ENCODE measurements at places on chromosomes 3 and 15.

DNA sequence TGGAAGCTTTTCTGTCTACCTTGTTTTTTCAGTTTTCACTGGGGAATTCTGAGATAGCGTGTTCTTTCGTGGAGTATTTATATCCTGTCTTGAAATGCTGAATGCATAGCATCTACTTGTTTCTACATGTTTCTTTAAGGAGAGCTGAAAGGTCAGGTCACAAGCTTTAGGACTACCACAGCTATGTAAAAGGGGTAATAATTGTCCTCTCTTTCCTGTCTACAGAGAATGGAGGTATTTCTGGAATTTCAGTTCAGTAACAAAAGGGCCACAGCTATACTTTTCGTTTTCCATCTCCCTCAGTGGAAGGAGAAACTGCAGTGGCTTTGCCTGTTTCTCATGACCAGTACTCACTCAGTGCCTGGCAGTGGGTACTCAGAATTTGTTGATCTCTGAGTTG is 4.7 kb downstream of the INAFM2 start:
- DNase-seq: no peak

DNA sequence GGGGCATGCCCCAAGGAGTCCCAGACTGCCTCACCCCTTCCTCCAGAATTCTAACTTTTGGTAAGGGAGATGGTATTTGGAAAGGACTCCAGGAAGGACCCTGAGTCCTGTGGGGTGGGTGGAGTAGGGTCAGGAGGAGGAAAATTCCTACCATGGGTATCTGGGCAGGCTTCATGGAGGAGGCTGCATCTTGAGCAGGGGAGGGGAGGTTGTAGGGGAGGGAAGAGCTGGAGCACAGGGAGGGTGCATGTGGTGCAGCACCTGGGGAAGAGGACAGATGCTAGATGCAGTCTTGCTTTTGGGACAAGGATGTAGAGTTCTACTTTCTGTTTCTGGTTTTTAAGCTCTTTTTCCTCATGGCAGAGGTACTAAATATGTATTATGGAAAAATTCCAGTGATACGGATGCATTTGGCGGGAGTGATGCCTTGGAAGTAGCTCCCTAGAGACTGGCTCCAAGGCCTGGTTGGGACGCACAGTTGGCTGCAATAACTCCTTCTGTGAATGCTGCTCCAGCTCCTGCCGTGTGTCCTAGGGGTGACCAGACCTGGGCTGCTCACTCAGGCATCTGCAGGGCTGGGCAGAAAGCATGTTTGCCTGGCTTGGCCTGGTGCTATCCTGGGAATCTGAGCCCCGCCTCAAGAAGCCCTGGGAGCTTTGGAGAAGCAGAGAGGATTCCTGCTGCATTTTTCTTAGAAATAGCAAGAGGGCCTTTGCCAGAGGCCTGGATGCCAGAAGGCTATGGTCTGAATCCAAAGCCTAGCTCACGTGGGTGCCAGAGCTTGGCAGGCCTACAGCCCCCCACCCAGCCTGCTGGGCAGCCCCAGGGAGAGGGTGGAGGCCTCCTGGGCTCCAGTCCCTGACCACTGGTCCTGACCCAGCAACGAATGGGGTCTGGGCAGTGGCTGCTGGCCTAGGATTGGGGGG is 10.1 kb downstream of the SEMA3F start:
- no peak for DNase-seq

DNA sequence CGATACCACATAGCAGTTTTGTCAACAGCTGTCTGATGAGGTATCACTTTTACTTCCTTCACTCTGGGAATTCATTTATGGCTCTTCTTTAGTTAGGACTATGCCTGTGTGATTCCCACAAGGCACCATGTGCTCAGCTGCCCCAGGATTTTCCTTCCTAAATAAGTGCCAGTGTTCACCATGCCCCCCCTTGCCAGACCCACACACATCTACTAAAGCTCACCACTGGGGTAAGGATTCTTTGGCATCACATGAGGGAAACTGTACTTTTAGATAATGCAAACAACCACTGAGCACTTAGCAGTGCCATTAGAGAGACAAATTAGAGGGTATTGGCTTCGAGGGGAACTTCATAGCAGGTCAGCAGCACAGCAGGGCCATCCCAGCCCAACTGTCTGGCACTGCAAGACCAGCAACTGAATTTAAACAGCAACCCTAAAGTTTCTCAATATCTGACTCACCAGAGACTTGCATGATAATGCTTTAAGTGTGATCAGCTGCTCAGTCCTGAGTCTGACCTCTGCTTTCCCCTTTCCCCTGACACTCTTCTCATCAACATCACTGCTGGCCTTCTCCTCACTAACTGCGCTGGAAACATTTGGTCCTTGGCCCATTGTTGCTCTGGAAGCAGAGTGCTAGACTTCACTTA is 114.3 kb downstream of the STAC start:
- no peak for DNase-seq

DNA sequence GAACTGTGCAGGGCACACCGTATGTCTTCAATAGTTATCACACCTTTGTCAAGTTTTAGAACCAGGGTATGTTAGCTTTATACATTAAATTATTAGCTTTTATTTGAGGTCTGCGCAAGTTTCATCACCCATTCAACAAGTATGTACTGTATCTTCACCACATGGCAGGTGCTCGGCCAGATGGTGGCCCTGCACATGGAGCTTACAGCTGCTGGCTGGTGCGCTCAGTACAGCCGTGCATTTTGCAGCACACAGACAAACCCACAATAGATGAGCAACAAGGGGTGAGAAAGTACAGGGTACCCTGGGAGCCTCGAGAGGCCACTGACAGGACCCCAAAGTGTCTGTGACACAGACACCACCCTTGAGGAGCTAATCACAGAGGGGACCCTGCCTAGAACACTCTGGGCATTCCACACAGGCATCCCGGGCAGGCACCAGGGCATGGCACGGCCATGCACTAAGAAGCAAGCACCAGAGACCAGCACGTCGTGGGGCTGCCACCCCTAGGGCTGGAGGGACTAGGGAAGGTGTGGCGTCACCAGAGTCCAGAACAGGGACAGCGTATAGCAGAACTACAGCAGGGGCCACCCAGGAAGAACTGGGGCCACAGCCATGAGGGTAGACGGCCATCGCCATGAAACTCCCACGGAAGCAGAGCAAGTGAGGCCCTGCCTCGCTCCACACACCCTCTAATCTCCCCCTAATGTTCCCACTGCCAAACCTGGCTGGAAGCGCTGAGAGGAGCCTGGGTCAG is 27.4 kb downstream of the ZXDC start:
- DNase-seq: no peak

DNA sequence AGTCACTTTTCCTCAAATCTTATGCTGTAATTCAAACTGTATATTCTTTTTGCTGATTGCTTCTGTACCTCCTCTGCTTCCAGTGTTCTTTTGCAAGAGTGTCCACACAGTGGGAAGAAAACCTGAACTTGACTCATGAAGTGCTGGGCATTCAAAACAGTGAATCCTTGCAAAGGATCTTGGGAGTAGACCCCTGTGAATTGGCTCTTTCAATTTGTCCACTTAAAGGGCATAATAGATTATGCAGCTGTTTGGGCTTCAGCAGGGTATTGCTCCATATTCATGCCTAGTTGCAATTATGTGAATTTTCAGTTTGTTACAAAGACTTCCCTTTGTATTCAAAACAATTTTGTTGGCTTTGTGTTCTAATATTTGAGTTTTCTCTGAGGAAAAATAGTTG is 11.4 kb downstream of the ZFAND6 start:
- no peak for DNase-seq

- no peak for DNase-seq
Observed at GRCh38 chr3:187265461-187265955, 26.0 kb downstream of the MASP1 start.

GRCh38 chr3:16761571-16761970 is 123.2 kb upstream of the PLCL2 start:
- no peak for DNase-seq

- no peak for DNase-seq
Observed at GRCh38 chr3:151265866-151266265, 12.5 kb downstream of the P2RY14 start.

DNA sequence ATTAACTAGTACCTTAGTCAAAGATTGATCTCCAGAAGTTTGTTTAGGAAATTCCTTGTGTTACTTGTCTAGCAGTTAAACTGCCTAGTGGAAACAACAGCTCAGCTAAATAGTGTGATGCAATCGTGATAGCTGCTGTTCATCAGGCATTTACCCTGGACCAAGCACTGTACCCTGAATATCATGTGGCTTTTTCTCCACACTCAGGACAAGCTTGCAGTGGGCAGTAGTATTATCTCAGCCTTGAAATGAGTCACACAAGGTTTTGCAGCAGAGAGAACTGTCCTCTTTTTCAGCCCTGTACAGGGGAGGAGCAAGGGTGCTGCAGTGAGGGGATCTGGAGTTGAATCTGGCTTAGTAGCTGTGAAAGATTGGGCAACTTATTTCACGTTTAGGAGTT is 208.4 kb downstream of the TP63 start:
- no peak for DNase-seq

DNA sequence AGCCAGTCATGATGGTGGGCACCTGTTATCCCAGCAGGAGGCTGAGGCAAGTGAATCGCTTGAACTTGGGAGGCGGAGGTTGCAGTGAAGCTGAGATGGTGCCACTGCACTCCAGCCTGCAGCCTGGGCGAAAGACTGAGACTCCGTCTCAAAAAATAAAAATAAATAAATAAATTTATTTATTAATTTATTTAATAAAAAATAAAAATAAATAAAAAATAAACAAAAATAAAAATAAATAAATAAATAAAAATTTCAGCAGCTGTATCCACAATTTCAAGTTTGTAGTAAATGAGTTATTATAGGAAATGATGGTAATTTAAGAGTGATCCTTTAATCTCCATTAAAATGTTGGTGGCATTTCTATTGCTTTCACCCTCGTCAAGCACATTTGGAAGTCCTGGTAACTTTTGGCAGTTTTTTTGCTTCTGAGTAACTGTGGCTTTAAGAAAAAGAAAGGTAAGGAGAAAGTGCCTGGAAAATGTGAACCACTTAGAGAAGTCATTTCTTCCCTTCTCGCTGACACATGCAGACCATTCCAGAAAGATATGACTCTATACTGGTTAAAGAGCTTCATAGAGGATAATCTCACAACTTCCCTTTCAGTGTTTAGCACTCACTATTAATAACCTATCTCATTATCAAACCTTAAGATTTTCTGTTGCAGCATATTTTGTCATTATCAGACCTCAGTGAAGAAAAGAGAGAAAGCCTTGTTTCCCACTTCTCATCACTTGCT is 296.6 kb downstream of the TIGIT start:
- DNase-seq: no peak

- DNase-seq: no peak
Observed at GRCh38 chr15:77723756-77724155, 91.0 kb upstream of the LINGO1 start.

All from stimulated activated CD4-positive, alpha-beta T cell treated with anti-CD3 and anti-CD28 coated beads, Interleukin-15, amount 100 ng/mL, for 24 hours (primary cell).